ENCODE measurements at places on chromosomes 4 and X. TPM values are rescaled to one million over a fixed set of nuclear protein-coding genes. Genes with fewer than 3 reads are reported as not detected.

SH3TC1 gene
- total RNA-seq = 1.7 TPM

FAM9B gene
- total RNA-seq = not detected

IBSP gene
- total RNA-seq = not detected

OTUD6A gene
- total RNA-seq = not detected

MAGEC2 gene
- total RNA-seq = 0.14 TPM

STATH gene
- total RNA-seq = not detected
